ENCODE measurements at places on chromosomes 4 and X. TPM values are rescaled to one million over a fixed set of nuclear protein-coding genes. Genes with fewer than 3 reads are reported as not detected.

- no peaks in the 10 kb centered on the region for H3K27me3 ChIP-seq
- H3K36me3 ChIP-seq = peaks cover 18% of the 10 kb centered on the region
- H3K4me3 ChIP-seq = no peak overlapping the region
- H3K27ac ChIP-seq = peak overlapping the region; percentile 70
Measured at GRCh38 chr4:76705472-76705871, 192.5 kb downstream of the SOWAHB start.

GRCh38 chr4:9745782-9746181 lies 35.7 kb upstream of the DRD5 start:
- peaks cover 20% of the 10 kb centered on the region for H3K27me3 ChIP-seq
- H3K4me1 ChIP-seq = no peaks in the 10 kb centered on the region
- no peak for DNase-seq
- H3K4me3 ChIP-seq = no peak overlapping the region

GRCh38 chr4:147104768-147105167 lies 159.1 kb upstream of the TTC29 start:
- peaks cover 4% of the 10 kb centered on the region for H3K4me1 ChIP-seq
- H3K4me3 ChIP-seq = no peak overlapping the region
- no peaks in the 10 kb centered on the region for H3K27me3 ChIP-seq
- no peak for DNase-seq
- no peaks in the 10 kb centered on the region for H3K36me3 ChIP-seq

DNA sequence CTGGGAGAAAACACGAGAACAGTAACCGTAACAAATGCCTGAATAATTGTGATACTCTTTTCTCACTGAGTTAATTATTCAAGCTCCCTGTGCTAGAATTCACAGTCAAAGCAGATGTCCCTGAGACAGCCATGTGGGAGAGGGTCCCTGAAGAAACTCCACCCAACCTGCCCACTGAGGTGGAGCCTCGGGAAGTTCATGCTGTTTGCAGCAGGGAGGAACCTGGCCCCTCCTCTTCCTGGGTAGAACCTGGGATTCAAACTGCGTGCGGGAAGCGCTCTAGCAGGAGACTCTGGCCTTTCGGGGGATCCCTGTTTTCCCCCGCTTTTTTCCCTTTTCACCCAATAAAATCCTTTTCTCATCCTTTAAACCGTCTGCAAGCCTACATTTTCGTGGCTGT lies 20.2 kb upstream of the RHOH start:
- H3K27me3 ChIP-seq = no peaks in the 10 kb centered on the region
- peak overlapping the region; percentile 44 for H3K4me3 ChIP-seq
- H3K4me1 ChIP-seq = peaks cover 16% of the 10 kb centered on the region
- no peak for DNase-seq

GRCh38 chr4:174096999-174097398 lies 186.5 kb downstream of the FBXO8 start:
- H3K27ac ChIP-seq = no peak overlapping the region
- no peak for DNase-seq
- H3K4me1 ChIP-seq = peaks cover 13% of the 10 kb centered on the region
- H3K27me3 ChIP-seq = no peaks in the 10 kb centered on the region
- no peak overlapping the region for H3K4me3 ChIP-seq

The SPIN4 gene
- total RNA-seq = 9.5 TPM

DNA sequence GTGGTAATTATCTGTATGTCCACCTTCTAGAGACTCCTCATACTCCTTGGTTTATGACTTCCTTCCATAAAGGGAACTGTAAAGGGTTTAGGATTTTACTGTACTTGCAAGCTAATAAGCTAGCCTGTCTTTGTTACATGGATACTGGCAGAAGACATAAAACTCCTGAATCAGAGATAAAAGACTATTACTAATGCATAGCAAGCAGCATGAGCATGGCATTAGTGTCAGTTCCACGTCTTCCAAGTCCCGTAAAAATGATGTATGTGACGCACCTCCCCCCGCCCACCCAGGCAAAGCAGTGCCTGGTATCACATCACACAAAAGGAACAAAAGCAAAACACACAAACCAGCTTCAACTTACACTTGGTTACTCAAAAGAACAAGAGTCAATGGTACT lies 71.0 kb downstream of the SLC10A6 start:
- peaks cover 45% of the 10 kb centered on the region for H3K36me3 ChIP-seq
- H3K4me3 ChIP-seq = no peak overlapping the region
- DNase-seq = no peak
- no peaks in the 10 kb centered on the region for H3K27me3 ChIP-seq
- H3K4me1 ChIP-seq = no peaks in the 10 kb centered on the region

DNA sequence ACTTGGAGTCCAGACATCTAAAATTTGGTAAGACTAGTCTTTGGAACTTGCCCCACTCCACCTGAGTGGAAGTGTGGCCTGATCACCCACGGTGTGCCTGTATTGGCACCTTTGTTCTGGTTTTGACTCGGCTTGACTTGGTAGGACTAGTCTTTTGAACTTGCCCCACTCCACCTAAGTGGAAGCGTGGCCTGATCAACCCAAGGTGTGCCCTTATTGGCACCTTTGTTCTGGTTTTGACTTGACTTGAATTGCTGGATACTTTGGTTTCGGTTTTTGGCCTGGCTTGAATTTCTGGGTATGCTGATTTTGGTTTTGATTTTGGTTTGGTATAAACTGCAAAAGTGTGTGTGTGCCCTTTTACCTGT lies 44.7 kb upstream of the UGT2B7 start:
- H3K27ac ChIP-seq = no peak overlapping the region
- H3K4me3 ChIP-seq = no peak overlapping the region
- H3K27me3 ChIP-seq = no peaks in the 10 kb centered on the region
- H3K4me1 ChIP-seq = peaks cover 6% of the 10 kb centered on the region
- H3K36me3 ChIP-seq = no peaks in the 10 kb centered on the region

- no peaks in the 10 kb centered on the region for H3K36me3 ChIP-seq
- no peak for DNase-seq
- no peaks in the 10 kb centered on the region for H3K27me3 ChIP-seq
Measured at GRCh38 chrX:2788980-2789379, 37.1 kb downstream of the XG start.

GRCh38 chr4:48033825-48034413 lies 17.3 kb downstream of the NIPAL1 start:
- H3K36me3 ChIP-seq = peaks cover 23% of the 10 kb centered on the region
- H3K4me3 ChIP-seq = no peak overlapping the region
- no peaks in the 10 kb centered on the region for H3K27me3 ChIP-seq
- DNase-seq = no peak

DNA sequence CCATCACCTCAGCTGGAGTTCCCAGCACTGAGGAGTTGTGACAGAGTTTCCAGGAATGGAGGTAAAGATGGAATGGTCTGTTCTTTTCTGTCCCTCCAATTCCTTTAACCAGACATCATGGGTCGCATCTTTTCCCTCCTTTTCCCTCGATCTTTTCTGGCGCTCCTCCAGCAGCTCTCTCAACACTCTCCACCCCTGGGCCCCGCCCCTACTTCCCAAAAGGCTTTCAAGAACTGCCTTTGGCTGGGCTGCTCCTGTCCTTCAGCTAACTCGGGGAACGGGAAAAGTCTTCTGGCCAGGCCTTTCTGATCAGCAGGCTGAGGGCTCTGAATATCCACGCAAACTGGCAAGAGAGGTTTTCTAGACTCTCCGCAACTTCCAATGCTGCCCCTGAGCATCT lies 34.0 kb downstream of the UTP14A start:
- no peaks in the 10 kb centered on the region for H3K4me1 ChIP-seq
- no peak for DNase-seq

DNA sequence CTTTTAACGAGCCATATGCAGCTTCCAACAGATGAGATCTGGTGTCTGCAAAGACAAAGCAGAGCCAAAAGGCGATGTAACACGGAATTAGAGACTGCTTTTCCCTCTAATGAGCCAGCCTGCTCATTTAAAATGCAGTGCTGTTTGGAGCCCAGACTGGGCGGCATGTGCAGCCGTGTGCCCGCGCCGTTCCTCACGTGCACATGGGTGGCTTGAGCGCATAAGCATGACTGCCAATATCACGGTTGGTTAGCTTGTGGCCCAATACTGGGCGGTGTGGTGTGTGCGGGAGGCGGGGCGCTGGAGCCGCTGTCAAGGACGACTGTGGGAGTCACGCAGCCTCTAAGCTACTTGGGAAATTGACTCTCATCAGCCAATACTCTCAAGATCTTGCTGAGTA lies 87.0 kb upstream of the SCOC start:
- no peaks in the 10 kb centered on the region for H3K36me3 ChIP-seq
- peaks cover 16% of the 10 kb centered on the region for H3K27me3 ChIP-seq
- H3K4me1 ChIP-seq = peaks cover 7% of the 10 kb centered on the region
- H3K4me3 ChIP-seq = no peak overlapping the region
- no peak overlapping the region for H3K27ac ChIP-seq

GRCh38 chrX:136121788-136122187 lies 25.5 kb upstream of the FHL1 start:
- no peak overlapping the region for H3K4me3 ChIP-seq
- H3K27ac ChIP-seq = no peak overlapping the region
- DNase-seq = no peak
- no peaks in the 10 kb centered on the region for H3K27me3 ChIP-seq
- no peaks in the 10 kb centered on the region for H3K36me3 ChIP-seq

- no peak overlapping the region for H3K4me3 ChIP-seq
- peaks cover 3% of the 10 kb centered on the region for H3K4me1 ChIP-seq
- no peaks in the 10 kb centered on the region for H3K27me3 ChIP-seq
- H3K27ac ChIP-seq = no peak overlapping the region
Measured at GRCh38 chr4:158993891-158994290, 109.0 kb upstream of the RAPGEF2 start.

- H3K36me3 ChIP-seq = no peaks in the 10 kb centered on the region
- H3K27me3 ChIP-seq = no peaks in the 10 kb centered on the region
- no peak overlapping the region for H3K27ac ChIP-seq
- no peak overlapping the region for H3K4me3 ChIP-seq
Measured at GRCh38 chr4:123671636-123672404, 275.2 kb downstream of the SPRY1 start.

DNA sequence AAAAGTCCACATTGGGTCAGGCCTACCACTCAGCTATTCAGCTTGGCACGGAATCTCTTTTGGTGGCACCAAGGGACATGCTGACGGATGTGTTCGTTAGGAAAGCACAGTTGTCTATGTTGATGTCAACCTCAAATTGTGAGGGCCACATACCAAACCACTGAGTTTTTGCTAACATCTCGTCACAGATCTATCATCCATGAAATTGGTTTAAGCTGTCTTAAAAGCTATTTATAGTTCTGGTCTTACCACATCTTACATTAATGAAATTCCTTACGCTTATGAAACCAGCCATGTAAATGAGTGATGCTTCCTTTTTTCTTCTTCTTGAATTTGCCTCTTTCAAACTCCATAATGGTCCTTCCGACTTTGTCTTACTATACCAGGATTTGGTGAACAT lies 101.5 kb downstream of the MGST2 start:
- H3K36me3 ChIP-seq = no peaks in the 10 kb centered on the region
- H3K4me3 ChIP-seq = no peak overlapping the region
- no peak overlapping the region for H3K27ac ChIP-seq

- no peak overlapping the region for H3K27ac ChIP-seq
- no peaks in the 10 kb centered on the region for H3K4me1 ChIP-seq
- H3K36me3 ChIP-seq = peaks cover 4% of the 10 kb centered on the region
- peaks cover 4% of the 10 kb centered on the region for H3K27me3 ChIP-seq
- DNase-seq = no peak
Measured at GRCh38 chr4:74570095-74570494, 125.2 kb downstream of the AREG start.

DNA sequence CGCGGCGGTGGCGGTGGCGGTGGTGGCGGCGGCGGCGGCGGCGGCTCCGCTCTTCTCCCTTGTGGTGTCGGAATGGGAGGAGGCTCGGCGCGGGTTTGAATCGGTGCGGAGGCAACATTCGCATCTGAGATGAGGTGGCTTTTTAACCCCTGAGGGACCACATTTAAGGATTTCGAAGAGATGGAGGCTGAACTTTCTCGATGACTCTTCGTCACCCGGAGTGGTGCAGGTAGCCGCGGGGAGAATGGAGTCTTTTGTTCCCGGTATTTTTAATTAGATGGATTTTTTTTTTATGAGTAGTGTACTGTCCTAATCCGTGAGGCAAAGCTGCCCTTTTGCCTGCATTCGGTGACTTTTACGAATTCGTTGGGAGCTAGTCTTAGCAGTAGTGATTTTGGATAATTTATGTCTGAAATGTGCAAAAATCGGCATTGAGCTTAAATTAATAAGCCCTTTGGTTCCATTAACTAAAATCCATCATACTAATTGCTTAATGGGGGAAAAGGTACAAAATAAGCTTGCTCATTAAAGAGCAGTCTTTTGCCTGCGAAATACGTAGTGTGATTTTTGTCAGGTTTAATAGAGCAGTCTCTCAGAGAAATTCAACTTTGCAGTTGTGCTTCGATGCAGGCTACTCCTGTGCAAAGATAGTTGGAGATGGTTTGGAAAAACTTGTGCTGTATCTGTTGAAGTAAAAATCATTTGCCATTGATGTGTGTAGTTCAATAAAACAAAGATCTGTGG lies 206.2 kb downstream of the TENM3 start:
- peak overlapping the region; percentile 95 for H3K4me3 ChIP-seq
- no peaks in the 10 kb centered on the region for H3K27me3 ChIP-seq
- H3K27ac ChIP-seq = peak overlapping the region; percentile 94
- DNase-seq = no peak

GRCh38 chr4:76532805-76533204 lies 97.8 kb downstream of the SHROOM3 start:
- no peak overlapping the region for H3K27ac ChIP-seq
- no peaks in the 10 kb centered on the region for H3K36me3 ChIP-seq
- H3K27me3 ChIP-seq = no peaks in the 10 kb centered on the region
- H3K4me1 ChIP-seq = peaks cover 16% of the 10 kb centered on the region

The RRH gene
- 0.29 TPM for total RNA-seq

DNA sequence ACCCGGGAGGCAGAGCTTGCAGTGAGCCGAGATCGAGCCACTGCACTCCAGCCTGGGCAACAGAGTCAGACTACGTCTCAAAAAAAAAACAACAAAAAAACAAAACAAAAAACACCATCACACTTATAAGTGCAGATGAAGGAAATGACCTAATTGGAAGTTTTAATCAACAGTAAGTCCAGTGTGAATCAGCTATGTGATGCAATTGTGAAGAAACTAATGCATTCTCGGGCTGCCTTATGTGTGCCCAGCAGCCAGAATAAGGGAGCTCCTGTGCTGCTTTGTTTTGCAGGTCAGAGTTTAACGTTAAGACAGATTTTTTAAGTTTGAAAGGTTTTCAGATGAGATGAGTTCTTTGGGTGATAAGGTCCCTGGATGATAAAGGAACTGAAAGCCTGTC lies 10.8 kb downstream of the DAPP1 start:
- no peak for DNase-seq
- H3K27ac ChIP-seq = no peak overlapping the region
- no peaks in the 10 kb centered on the region for H3K27me3 ChIP-seq
- no peaks in the 10 kb centered on the region for H3K36me3 ChIP-seq

DNA sequence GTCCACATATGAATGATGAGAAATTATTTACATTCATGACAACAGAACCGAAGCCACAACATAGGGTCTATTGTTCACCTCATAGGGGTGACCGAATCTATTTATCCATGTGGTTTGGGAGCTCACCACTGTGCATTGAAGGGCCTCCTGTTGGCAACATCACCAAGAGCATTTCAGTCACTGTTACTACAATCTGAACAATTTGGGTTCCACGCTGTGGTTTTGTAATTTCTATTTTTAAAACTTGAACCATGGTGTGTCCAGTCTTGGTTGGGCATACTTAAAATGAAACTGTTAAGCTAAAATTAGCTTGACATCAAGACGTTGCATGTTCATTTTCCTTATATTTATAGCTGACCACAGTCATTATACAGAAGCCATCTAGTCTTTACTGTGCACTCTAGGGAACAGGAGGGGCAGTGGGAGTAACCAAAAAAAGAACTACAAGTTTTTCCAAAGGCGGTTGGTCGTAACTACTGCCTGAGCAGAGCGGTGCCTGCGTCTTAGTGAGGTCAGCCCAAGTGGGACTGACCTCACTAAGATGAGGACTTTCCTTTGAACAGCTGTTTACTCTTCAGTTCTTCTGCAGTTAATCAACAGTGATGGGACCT lies 192.1 kb downstream of the SPRY1 start:
- no peaks in the 10 kb centered on the region for H3K27me3 ChIP-seq
- no peak for DNase-seq
- no peak overlapping the region for H3K27ac ChIP-seq
- peaks cover 24% of the 10 kb centered on the region for H3K4me1 ChIP-seq
- no peaks in the 10 kb centered on the region for H3K36me3 ChIP-seq

The CENPVL2 gene
- total RNA-seq = 0.49 TPM

The TMSB15C gene
- 16.9 TPM for total RNA-seq
